NCI-H524 treated with DMSO at 0.1 percent for 48 hours (cell line): ENCODE measurements at places on chromosomes 16 and 17.

GRCh38 chr17:8072729-8073461, 14.6 kb downstream of the ALOX12B start:
- no peak for DNase-seq

- no peak for DNase-seq
Measured at GRCh38 chr17:18009609-18010420, 29.2 kb downstream of the ATPAF2 start.

GRCh38 chr17:28365487-28365886, 488 bp upstream of the SEBOX start:
- peak; percentile 44 for DNase-seq

GRCh38 chr17:54544249-54544648, 356.4 kb upstream of the TOM1L1 start:
- no peak for DNase-seq

- no peak for DNase-seq
Measured at GRCh38 chr17:43759836-43760235, 1.2 kb upstream of the SOST start.

GRCh38 chr17:3796822-3797170, 4.2 kb downstream of the ITGAE start:
- DNase-seq: no peak

GRCh38 chr16:24440306-24440705, 99.1 kb upstream of the RBBP6 start:
- DNase-seq: no peak

DNA sequence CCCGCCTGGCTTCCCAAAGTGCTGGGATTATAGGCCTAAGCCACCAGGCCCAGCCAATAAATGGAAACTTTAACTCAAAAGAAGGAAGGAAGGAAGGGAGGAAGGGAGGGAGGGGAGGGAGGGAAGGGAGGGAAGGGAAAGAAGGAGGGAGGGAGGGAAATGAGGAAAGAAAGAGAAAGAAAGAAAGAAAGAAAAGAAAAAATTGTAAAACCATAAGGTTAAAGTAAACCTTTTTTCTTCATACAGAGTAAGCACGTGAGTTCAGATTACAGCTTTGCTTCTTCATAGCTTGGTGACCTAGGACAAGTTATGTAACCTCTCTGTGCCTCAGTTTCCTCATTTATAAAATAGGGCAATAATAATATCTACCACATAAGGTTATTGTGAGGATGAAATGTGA, 26.0 kb downstream of the LRRC37B start:
- no peak for DNase-seq

GRCh38 chr16:50584033-50584722, 36.0 kb downstream of the NKD1 start:
- DNase-seq: no peak

GRCh38 chr17:32319548-32319905, 22.4 kb downstream of the C17orf75 start:
- peak; percentile 43 for DNase-seq

- DNase-seq: no peak
Measured at GRCh38 chr16:64449506-64449905, 672.4 kb downstream of the CDH11 start.

DNA sequence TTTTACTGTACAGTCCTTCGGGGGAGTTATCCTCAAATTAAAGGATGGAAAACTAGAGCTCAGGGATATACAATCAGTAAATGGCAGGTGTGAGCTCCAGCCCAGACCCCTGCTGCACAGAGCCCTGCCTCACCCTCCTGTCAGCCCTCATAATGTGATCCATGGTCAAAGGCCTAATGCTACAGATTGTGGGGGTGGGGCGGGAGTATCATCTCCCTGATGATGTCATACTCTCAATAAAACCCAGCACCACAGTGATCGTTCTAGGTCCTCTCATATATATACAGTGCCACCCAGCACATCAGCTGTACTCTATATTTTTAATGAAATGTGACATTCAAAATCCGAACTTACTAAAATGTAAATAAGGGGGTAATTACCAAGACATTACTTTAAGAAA, 61.5 kb downstream of the SLC39A11 start:
- DNase-seq: peak; percentile 62

DNA sequence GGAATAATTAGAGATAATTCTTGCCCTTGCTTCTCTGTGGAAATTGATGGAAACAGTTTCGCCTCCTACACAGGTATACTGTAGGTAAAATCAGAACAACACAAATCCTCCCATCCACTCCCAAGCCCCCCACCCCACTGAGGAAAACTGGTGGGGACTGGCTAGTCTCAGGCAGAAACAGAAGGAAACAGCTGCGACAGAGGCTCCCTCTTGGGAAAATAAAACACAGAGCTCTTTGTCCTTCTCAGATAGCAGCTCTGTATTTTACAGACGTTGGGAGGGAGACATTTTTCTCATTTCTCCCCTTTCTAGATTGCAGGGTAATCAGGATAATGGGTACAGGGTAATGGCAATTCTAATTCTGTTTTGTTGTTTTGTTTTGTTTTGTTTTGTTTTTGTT, 1.1 kb downstream of the SLFN13 start:
- DNase-seq: no peak

DNA sequence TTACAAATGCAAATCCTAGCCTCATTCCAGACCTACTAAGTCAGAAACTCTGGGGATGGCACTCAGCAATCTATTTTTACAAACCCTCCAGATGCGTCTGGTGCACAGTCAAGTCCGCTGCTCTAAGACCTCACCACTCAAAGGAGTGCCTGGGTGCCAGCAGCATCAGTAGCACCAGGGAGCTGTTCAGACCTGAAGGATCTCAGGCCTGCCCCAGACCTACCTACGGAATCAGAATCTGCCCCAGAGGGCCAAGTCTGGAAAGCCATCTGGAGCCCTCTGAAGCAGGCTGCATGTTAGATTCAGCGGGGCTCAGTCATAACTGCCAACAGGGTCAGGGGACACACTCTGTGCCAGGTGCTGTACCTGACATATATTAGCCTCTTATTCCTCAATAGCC, 17.6 kb downstream of the MEOX1 start:
- DNase-seq: no peak

DNA sequence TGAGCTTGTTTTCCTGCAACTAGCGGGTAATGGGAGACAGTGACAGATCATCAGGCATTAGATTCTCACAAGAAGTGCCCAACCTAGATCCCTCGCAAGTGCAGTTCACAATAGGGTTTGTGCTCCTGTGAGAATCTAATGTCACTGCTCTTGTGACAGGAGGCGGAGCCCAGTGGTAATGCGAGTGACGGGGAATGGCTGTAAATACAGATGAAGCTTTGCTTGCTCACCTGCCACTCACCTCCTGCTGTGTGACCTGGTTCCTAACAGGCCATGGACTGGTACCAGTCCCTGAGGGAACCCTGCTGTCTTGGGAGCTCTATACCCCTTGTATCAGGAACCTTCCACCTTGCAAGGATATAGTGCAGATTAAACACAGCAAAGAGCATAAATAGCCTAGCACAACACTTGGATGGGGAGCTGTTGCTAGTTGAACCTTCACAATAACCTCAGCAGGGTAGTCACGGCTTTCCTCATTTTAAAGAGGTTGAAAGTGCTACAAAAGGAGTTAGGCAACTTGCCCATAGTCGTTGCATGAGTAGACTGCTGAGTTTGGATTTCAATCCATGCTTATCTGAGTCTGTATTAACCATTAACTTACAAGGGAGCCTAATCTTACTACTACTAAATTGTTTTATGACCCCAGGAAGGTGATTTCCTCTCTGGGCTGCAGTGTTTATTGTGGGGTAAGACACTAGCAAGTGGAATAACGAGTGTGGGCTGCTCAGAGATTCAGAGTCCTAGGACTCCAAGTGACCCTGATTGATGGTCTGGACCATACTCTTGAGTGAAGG, 156.6 kb upstream of the ZFHX3 start:
- no peak for DNase-seq

DNA sequence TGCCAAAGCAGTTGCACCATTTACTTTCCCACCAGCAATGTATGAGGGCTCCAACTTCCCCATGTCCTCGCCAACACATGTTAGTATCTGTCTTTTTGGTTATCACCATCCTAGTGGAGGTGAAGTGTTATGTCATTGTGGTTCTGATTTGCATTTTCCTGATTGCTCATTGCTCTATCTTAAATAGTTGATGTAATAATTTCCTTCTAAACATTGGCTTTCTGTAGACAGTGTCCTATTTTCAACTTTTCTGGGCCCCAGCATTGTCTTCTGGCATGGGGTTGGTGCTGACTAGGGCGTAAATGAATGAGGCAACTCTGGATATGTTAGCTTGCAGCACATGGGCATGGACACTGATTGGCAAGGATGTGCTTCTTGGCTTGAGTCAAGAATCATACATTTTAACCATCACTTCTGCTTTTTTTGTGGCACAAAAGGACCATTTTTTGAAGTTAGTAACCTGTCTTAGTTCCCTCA, 25.1 kb downstream of the PLCG2 start:
- no peak for DNase-seq

DNA sequence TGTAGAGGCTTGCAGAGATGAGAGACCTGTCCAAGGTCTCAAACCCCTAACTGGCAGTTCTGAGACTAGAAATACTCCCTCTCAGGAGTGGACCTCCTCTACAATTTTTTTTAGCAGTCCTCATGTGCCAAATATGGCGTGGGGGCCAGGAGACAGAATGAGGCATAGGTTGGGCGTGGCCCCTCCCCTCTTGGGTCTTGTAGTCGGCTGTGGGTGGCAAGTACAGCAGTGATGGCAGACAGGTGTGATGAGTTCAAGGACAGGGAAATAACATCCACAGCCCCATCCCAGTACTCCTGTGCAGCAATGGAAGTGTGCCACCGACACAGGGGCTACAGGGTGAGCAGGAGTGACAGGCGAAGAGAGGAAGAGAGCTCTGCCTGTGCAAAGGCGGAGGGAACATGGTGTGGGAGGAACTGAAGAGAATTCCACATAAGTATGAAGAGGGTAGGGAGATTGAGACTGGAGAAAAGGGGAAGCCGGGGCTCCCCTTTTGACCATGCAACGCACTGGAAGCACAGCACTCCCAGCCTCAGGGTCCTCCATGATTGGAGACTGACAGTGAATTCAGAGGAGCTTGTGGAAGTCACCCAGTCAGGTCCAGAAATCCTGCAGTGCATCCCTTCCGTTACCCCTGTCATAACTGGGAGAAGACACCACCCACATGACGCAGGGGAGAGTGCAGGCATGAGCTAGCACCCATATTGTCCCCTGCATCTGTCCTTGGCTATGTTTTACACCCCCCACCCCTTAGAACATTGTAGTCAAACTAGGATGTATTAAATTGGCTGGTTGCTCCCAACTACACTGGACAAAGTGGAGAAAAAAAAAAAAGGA, 14.8 kb upstream of the CETP start:
- no peak for DNase-seq

DNA sequence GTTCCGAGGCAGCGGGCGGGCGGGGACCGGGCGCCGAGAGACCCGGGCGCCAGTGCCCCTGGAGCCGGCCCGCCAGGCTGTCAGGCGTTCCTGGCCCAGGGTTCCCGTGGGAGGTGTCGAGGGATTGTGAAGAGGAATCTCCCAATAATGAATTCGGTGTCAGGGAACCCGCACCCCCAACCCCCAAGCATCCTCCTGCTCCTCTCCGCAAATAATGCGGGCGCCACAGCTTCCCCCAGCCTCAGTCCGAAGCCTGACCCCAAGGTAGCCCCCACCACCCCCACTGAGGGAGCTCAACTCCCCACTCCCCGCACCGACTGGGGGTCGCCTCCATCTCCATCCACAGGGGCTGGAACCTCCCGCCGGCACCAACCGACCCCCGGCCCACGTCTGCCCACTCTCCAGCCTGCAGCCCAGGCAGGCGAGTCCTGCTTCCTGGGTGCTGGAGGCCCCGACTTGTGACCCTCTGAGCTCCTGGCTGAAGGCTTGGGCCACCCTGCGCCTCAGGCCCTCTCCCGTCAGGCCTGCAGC, 641 bp upstream of the CASKIN1 start:
- no peak for DNase-seq

GRCh38 chr16:84308120-84308519, 13.4 kb downstream of the WFDC1 start:
- peak; percentile 58 for DNase-seq

GRCh38 chr17:29613352-29613837, 9.3 kb downstream of the CORO6 start:
- DNase-seq: no peak

DNA sequence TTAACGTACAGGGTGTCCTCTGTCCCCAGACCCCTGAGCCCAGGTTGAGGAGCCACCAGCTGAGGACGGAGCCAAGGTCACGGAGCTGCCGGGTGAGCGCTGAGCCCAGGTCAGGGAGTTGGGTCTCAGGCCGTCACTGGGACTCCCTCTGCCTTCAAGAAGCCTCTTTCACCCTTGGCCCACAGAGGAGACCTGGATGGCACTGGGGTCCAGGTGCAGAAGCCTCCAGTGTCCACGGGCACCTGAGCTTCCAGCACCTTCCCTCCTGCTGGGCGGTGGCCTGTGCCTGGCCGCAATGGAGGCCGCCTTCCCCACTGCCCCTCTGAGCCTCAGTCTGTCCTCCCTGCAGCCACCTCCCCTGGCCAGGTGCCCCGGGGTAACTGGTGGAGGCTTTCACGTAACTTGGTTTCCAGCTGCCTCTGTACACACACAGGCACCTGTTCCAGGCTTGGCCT, 31.6 kb upstream of the CDH15 start:
- DNase-seq: no peak

DNA sequence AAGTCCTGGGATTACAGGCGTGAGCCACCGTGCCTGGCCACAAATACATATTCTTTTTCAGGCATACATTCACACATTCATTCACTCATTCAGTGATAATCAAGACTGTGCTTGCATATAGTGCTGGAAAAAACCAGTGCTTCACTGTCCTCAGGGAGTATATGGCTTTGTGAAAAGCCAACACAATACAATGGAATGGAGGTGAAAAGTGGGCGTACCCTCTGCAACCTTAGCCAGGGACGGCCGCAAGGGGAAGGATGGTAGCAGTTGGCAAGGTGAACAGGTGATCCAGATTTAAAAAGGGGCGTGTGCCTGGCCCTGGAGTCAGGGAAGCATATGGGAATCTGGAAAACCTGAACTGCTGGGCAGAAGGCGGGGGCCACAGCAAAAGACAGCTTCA, 18.1 kb upstream of the GAN start:
- no peak for DNase-seq

- DNase-seq: peak; percentile 65
Measured at GRCh38 chr16:47460711-47461597, at the start of the genes ITFG1 and PHKB. Gene ITFG1, minus strand, starts transcription at chr16:47461063. Its CDS starts 18 bp downstream, at chr16:47461045. Gene PHKB, plus strand, starts transcription at chr16:47461331. Its CDS starts 20 bp downstream, at chr16:47461351.

GRCh38 chr16:10871157-10871991, 5.6 kb upstream of the CIITA start:
- DNase-seq: no peak

GRCh38 chr17:40309031-40309948, at the start of gene RARA:
Gene RARA, plus strand, starts transcription at chr17:40309180. Its CDS starts 22,039 bp downstream, at chr17:40331219.
- DNase-seq: no peak

GRCh38 chr17:60293580-60294335, 98.2 kb downstream of the USP32 start:
- DNase-seq: no peak
